ENCODE measurements at places on chromosomes 11 and 22.

DNA sequence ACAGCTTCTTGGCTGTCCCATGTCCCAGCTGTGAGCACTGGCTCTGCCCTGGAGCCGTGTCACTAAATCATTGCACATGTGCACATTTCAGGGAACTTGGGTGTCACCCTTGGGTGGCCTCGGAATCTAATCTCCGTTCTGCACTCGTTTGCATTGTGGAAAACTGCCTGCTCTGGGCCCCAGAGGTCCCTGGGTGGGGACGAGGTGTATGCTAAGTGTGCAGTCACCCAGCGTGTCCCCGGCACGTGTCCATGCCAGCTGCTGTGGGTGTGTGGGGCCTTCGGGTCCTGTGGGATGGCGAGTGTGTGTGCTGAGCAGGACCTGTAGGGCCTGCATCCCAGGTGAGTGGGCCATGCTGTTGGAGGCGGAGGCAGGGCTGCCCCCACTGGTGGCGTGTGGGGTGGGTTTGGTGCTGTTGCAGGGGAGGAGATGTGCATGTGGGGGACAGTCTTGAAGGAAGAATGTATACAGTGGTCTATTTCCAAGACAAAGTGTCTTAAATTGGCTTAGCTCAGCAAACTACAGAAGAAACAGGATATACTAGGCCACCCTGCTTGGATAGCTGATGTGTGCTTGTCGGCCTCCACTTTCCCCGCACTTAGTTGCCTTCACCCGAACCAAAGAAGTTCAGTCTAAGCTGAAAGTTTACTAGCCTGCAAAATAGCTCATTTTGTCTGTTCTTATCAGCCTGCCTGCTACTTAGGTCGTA is 14.6 kb downstream of the TANGO2 start:
- DNase-seq, result no peak

DNA sequence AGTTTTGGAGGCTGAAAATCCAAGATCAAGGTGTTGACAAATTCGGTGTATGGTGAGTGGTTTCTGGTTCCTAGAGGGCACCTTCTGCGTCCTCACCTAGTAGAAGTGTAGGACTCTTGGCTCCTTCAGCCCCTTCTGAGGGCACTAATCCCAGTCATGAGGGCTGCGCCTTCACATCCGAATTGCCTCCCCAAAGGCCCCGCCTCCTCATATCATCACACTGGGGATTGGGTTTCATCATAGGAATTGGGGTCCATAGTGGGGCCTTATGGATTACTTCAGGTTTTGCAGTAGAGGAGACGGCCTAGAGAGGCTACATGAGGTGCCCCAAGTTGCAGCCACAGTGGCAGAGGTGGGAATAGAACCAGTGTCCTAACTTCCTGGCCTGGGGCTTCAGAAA is 87.1 kb downstream of the CEP164 start:
- no peak for DNase-seq

DNA sequence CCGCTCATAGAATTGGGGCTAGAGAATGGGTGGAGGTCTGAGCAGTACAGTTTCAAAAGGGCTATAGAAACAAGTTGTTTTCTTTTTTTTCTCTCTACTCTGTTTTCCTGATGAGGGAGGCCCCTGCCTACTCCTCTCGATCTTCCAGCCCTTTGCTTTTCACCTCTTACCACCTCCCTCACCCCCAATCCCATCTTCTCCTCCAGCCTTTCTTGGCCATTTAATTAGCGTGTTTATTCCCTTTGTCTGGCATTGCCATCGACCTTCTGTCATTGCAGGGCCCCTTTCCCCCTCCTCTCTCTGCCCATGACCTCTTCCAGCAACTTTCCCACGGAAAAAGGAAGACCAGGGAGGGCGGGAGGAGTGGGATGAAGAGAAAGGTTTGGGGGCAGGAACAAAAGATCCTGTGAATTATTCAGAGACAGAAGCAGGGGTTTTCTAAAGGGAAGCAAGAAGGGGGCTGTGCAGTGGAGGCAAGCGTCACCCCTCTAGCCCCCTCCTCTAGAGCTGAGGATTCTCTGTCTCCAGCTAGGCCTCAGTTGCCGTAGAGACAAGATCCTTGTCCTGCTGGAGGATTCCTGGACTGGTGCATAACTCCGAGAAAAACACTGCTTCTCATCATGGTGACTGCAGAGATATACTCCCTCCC is 12.9 kb downstream of the DTX4 start:
- DNase-seq, result no peak

DNA sequence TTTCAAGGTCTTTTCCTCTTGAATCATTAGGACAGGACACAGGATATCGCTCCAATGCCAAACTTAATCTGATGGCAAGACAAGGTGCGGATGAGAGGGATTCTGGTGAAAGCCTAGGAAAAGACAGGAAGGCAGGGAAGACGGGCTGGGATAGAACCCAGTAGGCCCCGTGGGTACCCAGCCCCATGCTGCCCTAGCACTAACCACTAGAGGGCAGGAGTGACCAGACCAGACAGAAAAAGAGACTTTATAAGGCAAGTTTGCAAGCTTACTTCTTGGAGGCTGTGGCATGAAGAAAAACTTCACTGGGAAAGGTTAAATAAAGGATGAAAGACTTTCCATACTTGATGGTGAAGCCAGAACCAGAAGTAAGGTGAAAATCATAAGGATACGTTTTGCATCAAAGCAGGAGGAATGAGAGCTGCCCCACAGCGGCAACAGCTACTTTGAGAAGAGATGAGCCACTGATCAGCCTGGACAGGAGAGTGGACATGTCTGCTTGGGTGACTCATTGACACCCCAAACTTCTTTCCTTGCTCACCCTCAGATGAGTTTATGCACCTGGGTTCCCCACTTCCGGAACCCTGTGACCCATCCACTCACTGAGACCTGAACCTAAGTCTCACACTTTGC is 39.8 kb downstream of the SYN3 start:
- peak; percentile 18 for DNase-seq

GRCh38 chr22:39543095-39543494 is 10.5 kb upstream of the RPS19BP1 start:
- DNase-seq, result no peak

DNA sequence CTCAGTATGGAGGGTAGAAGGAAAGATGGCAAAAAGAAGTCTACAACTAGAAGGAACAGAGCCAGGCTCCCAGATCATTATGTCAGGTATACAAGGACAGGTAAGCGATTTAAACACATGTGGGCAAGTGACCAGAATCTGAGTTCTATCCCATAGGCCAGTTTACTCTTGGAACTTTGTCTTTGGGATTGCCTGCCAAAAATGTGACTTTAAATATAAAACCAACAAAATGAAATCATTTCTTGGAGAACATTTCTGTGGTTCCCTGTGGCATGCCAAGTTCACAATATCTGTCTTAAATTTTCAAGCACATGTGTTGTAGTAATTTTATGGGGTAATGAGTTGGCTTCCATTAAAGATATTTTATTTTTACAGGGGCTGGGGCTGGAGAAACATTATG is 141.0 kb downstream of the SLC17A6 start:
- no peak for DNase-seq

- no peak for DNase-seq
These were observed 185.1 kb downstream of the CWF19L2 start for GRCh38 chr11:107272561-107272960.
